ENCODE measurements at places on chromosomes 2 and 18.

- DNase-seq = no peak
Observed at GRCh38 chr2:26561376-26561775, 79.8 kb downstream of the CIB4 start.

- DNase-seq = no peak
Observed at GRCh38 chr2:29236074-29236473, 120.9 kb downstream of the CLIP4 start.

DNA sequence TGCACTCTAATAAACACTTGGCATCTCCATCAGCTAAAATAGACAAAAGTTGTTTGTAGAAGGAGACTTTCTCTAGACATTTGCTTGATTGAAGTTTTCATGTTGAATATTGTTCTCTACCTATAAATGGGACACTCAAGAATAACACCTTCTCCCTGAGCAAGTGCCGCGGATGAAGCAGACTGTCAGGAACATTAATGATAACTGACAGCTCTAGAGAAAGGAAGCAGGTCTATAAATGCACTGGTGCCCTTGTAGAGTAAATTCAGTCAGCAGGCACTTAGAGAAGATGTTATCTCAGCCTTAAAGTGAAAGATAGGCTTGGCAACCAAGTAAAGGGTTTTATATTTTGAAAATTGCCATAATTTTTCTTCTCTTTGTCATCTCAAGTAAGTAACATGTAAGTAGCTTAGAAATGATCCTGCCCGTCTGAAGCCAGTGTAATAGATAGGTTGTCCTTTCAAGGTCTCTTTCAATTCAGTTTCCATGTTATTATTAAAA lies 224.6 kb downstream of the ARL6IP6 start:
- no peak for DNase-seq

GRCh38 chr2:37740164-37740739 lies 68.8 kb upstream of the CDC42EP3 start:
- DNase-seq = no peak

DNA sequence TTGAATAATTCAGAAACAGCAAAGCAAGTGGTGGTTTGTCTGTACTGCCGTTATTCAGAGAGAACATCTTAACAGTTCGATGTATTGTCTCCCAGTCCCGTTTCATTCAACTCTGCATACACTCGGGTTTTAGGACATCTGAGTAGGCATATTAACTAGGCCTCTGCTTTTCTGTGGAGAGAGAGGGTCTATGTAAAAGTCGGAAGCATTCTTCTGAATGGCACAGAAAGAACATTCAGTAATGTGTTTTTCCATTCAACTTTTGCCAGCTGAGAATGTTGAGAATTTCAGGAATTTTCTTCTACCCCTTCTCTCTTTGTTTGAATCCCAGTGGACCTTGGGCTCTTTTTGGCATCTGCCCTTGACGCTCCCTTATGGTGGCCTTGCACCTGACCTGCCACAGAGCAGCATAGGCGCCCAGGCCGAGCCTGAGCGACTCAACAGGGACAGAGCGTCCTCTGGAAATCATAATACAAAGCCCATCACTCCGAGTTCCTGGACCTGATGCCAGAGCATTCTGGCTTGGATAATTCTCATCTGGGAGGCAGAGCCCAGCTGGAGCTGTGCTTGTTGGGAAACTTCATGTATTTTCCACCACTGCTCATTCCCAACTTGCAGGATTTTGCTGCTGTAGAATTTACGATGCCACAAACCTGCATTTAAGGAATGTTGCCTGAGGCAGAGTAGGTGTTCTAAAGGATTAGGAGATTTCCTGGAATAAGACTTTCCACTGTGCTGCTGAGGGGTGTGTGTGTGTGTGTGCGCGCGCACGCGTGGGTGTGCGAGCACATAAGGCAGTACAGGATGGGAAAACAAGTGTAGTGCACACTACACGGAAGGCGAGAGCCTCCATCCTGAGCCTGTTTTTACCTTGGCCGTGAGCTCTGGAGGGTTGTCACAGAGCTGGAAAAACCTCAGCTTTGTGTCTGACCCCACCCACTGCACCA lies 77.2 kb upstream of the TXNDC2 start:
- no peak for DNase-seq

DNA sequence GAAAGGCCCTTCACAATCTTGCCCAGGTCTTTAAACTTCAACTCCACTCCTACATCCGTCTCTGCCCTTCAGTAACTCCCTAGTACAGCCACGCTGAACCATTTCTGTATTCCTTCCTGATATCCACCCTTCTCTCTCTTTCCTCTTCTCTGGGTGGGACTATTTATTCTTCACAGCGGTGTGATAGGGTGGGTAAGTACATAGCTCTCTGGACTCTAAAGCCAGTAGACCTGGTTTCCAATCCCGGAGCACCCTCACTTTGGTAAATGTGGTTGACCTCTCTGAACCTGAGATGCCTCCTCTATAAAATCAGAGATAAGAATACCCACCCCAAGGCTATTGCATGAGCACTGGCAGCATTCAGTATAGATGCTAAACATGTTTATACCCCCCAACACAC lies 86.7 kb downstream of the ATL2 start:
- no peak for DNase-seq

DNA sequence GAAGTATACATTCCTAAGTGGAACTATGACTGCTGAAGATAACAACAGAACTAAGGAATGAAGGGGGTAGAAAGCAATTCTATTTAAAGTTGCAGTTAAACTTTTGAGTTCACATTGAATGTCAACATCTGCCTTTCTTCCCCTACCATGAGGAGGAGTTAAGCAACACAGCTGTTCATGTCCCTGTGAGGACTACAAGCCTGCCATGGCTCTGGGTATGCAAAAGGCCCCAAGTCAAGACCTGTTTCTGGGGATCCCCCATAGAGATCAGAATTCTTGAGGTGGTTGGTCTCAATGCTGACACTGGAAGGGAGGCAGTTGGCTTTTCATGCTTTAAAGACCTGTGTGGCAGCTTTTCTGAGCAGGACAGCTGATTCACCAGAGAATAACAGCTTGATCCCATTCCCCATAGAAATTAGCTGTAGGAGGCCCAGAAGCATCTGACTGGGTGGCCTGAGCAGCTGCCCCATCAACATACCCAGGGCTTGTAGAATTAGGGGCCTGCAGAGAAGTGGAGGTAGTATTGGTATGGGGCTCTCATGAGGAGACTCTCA lies 131.0 kb downstream of the SETBP1 start:
- no peak for DNase-seq

GRCh38 chr2:53848062-53848461 lies 11.7 kb downstream of the GPR75 start:
- DNase-seq = no peak

GRCh38 chr2:12211326-12212175 lies 465.1 kb downstream of the LPIN1 start:
- no peak for DNase-seq

DNA sequence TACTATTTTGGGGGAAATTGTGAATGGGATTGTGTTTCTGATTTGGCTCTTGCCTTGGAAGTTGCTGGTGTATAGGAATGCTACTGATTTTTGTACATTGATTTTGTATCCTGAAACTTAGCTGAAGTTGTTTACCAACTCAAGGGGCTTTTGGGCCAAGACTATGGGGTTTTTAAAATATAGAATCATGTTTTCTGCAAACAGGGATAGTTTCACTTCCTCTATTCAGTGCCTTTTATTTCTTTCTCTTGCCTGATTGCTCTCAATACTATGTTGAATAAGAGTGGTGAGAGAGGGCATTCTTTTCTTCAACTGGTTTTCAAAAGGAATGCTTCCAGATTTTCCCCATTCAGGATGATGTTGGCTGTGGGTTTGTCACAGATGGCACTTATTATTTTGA lies 1383.8 kb upstream of the ACVR2A start:
- DNase-seq = no peak

DNA sequence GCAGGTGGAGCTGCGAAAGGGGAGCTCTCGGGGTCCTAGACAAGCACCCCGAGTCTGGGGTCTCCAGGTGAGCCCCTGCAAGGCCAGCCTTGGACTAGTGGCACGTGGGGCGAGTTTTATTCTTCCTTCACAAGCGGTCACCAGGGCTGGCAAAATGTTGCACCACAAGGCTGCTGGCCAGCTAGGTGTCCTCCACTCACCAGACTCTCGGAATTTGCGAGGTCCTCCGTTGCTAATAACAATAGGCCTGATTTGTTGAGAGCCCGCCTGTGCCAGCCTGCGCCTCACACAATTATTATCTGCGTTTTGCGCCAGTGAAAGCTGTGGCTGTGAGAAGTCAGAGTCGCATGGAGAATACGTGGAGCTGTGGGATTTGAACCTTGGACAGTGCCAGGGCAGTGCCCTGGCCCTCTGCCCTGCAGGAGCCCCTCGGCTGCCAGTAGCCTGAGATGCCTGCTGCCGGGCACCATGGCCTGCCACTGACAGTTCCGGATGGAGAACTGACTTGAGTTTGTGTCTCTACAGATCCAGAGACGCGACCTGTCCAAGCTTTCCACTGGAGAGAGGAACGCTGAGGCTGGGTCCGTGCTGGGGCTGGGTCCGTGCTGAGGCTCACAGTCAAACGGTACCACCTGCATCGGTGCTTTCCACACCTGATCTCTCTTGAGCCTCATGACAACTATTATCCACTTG lies 77.6 kb upstream of the ODC1 start:
- DNase-seq = no peak

DNA sequence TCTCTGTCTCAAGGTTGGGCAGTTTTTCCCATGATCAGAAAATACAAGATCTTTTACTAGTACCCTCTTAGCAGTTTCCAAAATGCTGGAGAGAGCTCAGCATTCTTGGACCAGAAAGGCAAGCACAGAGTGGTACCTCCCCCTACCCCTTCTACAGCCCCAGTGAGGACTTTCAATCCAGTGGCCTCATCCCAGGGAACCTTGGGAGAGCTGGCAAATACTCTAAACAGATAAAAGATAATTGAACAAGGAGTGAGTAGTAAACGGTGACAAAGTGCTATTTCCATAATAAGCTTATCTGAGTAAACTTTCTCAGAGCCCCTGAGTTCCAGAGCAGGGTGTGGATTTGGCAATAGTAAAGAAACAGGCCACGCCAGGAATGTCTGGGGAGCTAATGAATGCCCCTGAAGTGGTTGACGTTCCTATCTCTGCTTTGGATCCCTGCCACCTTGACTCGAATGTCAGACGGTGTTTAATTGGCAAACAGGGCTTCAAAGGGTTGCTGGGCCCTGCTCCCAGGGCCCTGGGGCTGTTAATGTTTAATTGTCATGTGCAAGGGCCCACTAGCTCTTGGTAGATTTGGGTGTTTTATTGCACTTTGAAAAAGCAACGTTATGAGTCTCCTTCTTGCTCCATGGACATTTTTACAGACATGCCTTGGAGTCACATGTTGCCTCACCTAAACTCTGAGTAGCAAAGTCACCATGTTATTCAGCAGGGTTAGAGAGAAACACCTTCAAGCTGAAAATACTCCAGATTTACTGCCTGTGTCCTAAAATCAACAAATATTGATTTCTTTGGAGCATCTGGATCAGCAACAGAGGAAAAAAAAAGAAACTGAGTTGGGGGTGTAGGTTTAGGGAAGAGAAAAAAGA lies 239.9 kb downstream of the CYRIA start:
- no peak for DNase-seq

- no peak for DNase-seq
Observed at GRCh38 chr2:97727296-97727695, 13.9 kb downstream of the ZAP70 start.

DNA sequence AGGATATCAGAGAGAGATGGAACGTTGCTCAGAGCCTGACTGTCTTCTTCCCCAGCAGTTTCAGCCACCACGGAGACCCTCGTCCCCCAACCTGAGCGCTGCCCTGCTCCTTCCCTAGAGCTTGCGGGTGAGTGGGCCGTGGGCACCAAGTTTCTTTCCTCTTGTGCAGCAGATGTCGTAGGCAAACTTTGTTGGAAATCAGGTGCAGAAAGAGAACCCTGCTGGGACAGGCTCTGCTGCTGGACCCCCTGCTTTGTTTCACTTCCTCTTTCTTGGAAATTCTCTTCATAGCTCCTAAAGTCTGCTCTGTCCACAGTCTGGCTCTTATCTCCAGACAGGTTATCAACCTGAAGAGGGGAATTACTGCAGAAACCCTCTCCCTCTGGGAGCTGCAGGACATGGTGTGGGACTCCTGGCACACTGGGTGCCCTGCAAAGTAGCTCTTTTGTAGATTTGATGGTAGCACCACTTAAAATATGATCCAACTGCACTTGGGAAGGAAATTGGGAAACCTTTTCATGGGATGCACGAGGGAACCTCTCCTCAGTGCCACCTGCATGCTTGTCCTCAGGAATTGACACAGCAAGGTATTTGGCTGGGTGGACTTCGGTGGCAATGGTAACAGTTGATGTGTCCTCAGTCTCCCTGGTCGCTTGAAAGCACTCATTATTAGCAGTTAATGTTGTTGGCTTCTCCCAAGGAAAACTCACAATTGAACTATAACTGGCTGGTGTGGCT lies 92.2 kb downstream of the ALPK2 start:
- DNase-seq = no peak

DNA sequence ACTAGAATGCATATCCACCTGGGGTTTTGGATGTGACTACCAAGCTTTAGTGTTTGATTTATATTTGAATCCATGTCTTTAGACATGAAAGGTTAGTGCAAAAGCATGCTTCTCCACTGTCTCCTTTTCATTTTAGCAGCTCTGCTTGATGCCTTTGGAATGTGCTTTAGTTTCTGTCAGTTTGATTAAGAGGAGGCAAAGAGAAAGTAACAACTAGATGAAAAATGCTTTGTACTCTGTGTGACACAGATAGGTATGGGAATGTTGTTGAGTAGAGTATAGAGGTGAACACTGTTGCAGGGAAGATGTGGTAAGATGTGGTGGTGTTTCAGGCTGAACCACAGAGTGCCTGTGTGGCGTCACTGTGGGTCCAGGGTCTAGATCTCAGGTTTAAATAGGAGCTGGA lies 19.8 kb downstream of the PIK3C3 start:
- DNase-seq = no peak

GRCh38 chr2:10407841-10408648 lies 40.1 kb downstream of the ODC1 start:
- DNase-seq = peak; percentile 68

DNA sequence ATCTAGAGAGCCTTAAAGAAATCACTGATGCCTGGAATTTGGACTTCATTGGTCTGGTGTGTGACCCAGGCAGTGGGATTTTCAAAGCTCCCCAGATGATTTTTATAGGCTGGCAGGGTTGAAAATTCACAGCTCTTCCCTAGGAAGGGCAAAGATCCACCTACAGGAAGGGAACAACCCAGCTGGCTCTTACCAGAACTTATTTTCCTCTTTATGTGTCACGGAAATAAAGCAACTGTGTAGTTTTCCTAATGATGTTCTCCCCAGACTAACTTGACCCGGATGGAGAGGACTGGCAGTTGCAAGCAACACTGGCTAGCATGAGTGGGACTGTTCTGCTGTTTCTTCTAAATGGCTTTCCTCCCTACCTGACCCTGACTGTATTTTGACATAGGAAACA lies 235.6 kb downstream of the ALPK2 start:
- no peak for DNase-seq

- no peak for DNase-seq
Observed at GRCh38 chr2:24115057-24115456, 8.1 kb downstream of the PFN4 start.

- peak; percentile 4 for DNase-seq
Observed at GRCh38 chr2:145764631-145765030, 1244.7 kb upstream of the ZEB2 start.

GRCh38 chr2:189347540-189347939 lies 93.7 kb upstream of the WDR75 start:
- peak; percentile 52 for DNase-seq
